ENCODE measurements at places on chromosomes 3 and 15.

- no peak for DNase-seq
Measured at GRCh38 chr15:96171853-96172296, 158.6 kb upstream of the NR2F2 start.

- DNase-seq: no peak
Measured at GRCh38 chr3:120029749-120030148, 64.5 kb downstream of the GSK3B start.

- no peak for DNase-seq
Measured at GRCh38 chr3:148659512-148659911, 38.2 kb upstream of the AGTR1 start.

- no peak for DNase-seq
Measured at GRCh38 chr15:60458721-60459120, 20.2 kb downstream of the ICE2 start.

- no peak for DNase-seq
Measured at GRCh38 chr3:177832880-177833279, 635.6 kb upstream of the TBL1XR1 start.

GRCh38 chr3:128591738-128592426 is 58.7 kb downstream of the RPN1 start:
- no peak for DNase-seq

GRCh38 chr15:48800811-48801455 is 9.9 kb downstream of the CEP152 start:
- DNase-seq: no peak

DNA sequence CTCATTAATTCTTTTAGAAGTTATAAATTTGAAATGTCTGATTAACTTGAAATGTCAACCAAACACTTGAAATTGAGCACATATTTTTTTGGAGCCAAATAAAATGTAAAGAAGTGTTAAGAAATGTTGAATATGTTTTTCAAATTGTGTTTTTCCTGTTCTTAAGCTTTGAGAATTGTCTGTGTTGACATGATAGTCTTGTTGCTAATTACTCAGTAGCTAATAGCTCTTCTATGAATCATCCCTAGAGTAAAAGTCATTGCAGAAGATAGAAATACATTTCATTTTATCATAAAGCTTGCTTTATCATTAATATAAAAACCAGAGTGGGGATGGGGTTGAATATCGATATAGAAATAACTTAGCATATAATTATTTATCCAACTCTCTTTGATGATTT is 41.9 kb upstream of the ABHD10 start:
- no peak for DNase-seq

- DNase-seq: no peak
Measured at GRCh38 chr3:161894657-161895056, 398.0 kb downstream of the OTOL1 start.

GRCh38 chr3:80338366-80338765 is 570.6 kb upstream of the ROBO1 start:
- no peak for DNase-seq

DNA sequence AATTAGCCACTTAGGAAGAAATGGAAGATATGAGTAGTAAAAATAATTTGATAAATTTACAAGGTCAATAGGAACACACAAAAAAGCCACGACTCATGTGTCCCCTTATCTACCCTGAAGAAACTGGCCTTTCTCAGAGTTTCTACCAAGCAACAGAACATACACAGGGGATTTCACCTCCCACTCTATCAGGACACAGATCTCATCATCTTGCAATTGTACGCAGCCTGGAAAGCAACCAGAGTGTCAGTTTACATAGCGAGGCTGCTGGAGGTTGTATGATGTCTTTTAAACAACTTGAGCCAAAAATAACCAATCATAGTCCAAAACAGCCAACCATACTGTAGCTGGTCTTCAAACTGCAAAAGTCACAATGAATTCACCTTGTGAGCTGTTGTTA is 19.7 kb upstream of the LMOD3 start:
- DNase-seq: no peak

- no peak for DNase-seq
Measured at GRCh38 chr3:71088019-71088708, 495.4 kb downstream of the FOXP1 start.

DNA sequence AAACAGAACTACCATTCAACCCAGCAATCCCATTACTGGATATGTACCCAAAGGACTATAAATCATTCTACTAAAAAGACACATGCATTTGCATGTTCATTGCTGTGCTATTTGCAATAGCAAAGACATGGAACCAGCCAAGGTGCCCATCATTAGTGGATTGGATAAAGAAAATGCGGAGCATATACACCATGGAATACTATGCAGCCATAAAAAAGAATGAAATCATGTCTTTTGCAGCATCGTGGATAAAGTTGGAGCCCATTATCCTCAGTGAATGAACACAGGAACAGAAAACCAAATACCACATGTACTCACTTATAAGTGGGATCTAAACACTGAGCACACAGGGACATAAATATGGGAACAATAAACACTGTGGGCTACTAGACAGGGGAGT is 43.1 kb upstream of the TIMP4 start:
- DNase-seq: no peak

- DNase-seq: no peak
Measured at GRCh38 chr3:111621535-111621934, 26.4 kb upstream of the ZBED2 start.

GRCh38 chr3:127955728-127956127 is 40.7 kb downstream of the KBTBD12 start:
- DNase-seq: no peak

DNA sequence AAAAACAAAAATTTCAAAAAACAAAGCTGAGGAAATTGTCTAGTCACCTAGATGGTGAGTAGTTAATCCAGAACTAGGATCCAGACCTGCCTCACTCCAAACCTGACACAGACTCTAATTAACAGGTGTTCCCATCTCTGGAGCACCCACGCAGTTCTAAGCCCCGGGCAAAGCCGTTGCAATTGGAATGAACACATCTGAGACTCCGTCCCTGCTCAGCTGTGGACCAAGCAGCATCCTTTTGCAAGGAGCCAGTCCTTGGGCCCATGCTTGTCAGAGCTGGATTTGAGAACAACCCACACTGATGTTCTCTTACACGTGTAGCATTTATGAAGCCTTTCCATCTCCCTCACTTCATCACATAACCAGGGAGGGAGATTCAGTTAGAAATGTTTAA is 54.8 kb downstream of the LMCD1 start:
- DNase-seq: no peak

DNA sequence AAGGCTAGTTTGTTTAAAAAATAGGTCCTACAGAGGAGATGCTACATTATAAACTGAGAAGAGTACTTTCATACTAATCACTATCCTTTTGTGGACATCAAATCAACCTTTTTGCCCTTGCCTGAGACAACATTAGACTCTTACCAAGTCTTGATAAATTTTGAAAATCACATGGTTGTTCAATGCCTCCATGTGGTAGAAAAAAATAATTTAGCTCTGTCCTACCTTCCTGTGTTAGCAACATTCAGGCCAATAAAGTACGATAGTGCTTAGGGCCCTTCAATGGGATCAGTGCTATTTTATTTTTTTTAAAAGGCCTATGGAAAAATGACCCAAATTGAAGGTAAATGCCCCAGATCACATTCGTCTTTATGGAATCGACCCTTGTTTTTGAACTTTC is 5.0 kb upstream of the UBE2E1 start:
- no peak for DNase-seq

DNA sequence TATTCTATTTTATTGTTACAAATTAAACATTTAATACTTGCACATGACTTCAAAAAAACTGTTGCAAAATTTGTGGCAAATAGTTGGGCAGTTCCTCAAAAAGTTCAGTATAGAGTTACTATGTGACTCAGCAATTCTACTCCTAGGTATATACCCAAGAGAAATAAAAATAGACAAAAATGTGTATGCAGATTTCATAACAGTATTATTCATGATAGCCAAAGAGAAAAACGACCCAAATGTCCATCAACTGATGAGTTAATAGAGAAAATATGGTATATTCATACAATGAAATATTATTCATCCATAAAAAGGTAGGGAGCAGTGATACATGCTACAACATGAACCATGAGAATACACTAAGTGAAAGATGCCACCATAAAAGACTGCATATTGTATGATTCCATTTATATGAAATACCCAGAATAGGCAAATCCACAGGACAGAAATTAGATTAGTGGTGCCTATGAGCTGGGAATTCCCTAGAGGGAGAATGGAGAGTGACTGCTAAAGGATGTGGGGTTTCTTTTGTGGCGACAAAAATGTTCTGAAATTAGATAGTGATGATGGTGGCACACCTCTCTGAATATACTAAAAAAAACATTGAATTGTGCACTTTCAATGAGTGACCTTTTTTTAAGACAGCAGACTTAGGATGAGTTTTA is 31.6 kb upstream of the CLASP2 start:
- no peak for DNase-seq

DNA sequence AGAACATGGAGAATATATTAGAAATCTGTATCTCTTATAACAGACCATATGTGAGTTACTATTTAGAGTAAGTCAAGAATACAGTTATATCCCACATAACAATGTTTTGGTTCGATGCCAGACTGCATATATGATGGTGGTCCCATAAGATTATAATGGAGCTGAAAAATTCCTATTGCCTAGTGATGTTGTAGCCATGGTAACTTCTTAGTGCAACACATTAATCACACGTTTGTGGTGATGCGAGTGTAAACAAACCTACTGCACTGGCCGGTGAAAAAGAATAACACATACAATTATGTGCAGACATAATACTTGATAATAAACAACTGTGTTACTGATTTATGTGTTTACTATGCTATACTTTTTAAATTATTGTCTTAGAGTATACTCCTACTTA is 69.8 kb upstream of the MNS1 start:
- DNase-seq: no peak

DNA sequence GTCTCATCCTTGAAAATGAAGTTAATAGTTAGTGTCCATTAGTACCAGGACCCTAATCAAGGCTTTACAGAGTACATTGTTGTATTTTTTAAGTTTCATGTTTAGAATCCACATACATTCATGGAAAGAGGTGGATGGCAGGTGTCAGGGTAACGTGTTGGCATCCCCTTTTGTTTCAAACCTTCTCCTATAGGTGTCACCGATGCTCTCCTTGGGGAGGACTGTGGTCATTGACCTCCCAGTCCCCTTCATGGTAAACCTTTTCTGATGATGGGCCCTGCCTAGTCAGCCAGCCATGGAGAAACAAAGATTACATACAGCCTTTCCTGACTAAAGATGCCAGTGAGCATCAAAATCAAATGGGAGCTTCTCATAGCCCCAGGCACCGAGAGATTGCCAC is 574.8 kb downstream of the AGBL1 start:
- no peak for DNase-seq

DNA sequence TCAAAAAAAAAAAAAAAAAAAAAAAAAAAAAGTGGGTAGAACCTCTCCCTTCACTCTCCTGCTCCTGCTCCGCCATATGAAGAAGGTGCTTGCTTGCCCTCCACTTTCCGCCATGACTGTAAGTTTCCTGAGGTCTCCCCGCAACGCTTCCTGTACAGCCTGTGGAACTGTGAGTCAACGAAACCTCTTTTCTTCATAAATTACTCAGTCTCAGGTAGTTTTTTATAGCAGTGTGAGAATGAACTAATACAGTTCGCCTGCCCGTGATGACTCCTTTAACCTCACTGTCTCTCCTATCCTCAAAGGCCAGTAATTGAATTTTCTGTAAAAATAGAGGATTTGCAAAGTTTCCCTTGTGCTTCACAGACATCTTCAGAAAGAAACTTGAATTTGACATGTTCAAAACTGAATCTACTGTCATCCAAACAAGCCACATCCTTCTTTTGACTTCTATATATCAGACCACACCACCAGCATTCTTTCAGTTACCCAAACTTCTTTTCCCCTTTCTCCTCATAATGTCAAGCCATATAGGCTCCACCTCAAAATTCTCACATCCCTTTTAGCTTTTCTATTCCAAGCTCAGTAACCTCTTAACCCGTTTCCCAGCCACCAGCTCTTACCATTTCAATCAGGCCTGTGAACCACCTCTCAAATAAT is 44.3 kb downstream of the P2RY1 start:
- DNase-seq: no peak

DNA sequence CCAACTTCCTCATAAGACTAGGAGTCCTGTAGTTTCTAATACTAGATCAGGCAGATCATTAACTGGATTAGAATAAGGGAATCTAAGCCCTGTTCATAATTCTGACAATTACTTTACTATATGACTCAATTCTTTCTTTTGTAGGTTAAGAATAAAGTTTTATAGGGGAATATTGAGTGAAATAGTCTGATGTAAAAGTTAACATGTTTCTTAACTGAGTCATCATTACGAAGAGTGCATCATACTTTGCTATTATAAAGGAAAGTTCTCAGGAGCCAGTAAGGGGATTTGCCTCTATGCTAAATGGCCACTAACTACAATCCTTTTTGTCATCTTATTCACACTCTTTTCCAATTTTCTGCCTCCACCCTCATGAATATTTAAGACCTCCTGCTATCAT is 63.1 kb downstream of the POLQ start:
- DNase-seq: no peak

- DNase-seq: no peak
Measured at GRCh38 chr3:184562878-184563560, 1.4 kb downstream of the EPHB3 start.

DNA sequence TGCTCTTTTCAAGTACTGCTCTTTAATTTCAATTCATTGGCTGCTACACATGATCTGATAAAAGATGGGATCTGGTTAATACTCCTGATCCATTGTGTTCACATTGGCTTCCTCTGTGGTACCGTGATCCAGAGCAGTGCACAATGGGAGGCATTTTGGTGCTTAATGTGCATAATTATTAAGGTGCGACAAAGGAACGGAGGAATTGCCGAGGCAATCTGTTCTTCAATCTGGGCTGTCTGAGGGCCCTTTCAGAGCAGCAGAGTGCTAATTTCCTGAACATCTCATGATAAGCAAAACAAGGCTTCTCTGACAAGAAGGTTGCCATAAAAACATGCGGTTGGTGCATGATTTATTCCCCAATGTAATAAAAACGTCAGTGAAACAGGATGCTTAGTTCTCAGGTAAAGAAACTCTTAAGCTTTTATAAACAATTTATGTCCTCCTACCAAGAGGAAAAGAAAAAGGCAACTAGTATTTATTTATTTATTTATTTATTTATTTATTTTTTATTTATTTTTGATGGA is 64.0 kb upstream of the EPHA3 start:
- DNase-seq: no peak

DNA sequence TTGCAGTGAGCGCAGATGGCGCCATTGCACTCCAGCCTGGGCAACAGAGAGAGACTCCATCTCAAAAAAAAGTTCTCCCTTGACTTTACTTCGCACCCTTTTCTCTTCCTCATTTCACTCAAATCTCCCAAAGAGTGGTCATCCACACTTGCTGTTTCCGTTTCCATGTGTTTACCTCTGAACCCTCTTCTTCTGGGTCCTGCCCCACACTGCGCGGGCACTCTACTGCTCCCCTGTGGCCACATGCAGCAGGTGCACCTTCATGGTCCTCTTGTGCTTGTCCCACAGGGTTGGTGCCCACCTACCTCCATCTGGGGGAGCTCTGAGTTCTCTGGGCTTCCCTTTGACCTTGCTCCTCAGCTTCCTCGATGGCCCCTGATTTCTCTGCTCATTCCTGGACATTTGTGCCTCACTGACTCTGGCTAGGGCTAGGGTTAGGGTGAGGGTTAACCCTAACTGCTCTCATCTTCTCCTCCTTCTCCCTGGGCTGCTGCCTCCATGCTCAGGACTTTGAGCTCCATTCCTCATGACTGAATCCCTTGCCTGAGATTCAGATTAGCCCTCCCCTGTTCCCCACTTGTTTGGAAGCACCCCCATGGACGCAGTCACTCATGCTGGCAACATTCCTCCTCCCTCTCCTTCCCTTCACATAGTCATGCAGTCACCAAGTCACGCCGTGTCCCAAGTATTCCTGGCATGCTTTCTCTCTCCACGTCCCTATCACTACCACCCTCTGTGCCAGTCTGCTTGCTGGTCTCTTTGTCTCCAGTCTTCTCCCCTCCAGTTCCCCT is 26.6 kb upstream of the KY start:
- DNase-seq: no peak

All from stimulated activated CD8-positive, alpha-beta memory T cell treated with anti-CD3 and anti-CD28 coated beads, Interleukin-7, amount 100 ng/mL, for 1 hour (primary cell).